ENCODE measurements at places on chromosomes 2 and 18.
A peak's percentile ranks its signal among the peaks of the same experiment; 100 is the strongest.

DNA sequence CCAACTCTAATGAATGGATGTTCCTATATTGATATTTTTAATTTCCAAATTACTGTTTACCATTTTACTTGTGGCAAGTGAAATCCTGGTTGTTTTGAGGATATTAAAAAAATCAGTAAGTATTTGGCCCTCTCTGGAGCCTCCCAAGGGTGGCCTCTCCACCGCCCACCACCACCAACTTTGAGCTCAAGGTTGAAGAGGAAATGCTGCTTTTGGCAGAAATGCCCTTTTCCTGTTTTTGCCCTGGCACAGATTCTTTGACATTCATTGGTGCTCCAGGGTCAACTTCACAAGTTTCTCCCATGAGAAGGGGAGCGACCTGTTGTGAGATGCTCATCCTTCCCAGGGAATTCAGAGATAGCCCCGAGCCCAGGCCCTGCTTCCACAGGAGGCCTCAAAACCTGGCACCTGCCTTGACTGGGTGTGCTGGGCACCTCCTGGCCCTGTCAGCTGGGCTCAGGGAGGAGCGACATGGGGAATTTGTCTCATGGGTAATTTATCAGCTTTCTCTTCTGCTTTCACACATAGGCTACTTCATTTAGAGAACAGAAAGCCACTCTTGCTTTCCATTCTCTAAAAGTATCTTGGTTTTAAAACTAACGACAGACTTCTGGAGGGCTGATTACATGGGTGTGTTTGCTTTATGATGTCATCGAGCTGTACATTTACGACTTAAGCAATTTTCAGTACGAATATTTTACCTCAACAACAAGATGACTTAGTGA, 6.9 kb downstream of the CD8A start:
- DNase-seq, result no peak

DNA sequence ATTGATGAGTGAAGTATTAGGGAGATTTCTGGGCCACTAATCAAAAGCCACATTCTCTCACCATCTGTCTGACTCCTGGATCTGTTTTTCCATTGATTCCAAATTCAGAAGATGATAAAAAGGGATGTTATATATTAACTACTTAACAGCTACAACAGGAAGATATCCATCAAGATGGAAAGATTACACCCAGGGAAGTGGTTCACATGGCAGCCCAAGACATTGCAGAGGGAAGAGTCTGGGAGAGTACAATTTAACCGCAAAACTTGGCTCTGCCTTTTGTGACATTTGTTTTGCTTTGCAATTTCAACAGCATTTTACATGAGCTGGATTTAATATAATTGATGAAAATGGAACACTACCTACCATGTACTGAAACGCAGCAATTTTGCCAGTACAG, 22.5 kb upstream of the TCF4 start:
- no peak for DNase-seq

DNA sequence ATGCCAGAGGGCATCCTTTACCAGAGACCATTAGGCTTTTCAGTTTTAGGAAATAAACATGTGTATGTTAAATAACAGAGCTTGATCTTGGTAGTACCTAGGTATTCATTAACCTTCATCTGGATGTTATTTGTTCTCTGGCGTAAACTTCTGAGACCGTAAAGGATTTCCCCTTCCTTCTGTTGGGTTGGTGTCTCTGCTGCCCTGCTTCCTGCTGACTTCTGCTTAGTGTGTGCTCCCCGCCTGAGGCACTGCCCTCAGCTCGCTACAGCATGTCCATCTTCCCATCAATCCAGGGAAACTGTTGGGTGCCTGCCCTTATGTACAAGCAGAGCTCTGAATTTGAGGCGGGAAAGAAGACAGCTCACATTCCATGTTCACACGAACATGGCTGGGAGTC, 177.9 kb downstream of the TPGS2 start:
- no peak for DNase-seq

DNA sequence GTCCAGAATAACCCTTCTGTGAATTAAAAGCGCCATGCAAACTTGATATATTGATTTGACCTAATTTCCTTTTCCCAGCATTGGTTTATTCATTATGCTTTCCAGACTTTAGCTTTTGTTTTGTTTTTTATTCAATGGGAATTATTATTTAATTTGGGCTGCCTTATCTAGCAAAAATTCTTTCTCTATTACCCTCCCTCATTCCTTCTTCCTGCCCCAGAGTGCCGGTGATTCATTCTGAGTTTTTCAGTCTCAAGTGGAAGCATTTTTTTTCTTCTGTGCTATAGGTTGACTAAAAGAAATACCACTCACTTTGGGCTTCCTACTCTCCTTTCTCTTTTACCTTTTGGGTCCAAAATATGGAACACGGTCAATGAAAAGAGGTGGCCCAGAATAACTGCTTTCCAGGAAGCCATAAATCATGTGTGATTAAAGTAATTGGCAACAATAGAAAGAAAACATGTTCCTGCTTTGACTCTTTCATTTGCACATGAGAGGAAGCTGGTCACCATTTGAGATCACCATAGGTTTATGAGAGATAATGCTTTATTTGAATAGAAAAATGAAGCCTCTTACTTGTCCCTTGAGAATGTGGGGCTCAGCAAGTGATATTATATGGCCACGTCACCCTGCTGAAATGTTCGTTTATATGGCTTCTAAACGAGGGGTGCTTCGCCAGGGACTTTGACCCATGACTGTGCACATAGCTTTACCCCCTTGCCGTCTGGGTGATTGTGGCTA, 422.8 kb upstream of the ZEB2 start:
- no peak for DNase-seq

DNA sequence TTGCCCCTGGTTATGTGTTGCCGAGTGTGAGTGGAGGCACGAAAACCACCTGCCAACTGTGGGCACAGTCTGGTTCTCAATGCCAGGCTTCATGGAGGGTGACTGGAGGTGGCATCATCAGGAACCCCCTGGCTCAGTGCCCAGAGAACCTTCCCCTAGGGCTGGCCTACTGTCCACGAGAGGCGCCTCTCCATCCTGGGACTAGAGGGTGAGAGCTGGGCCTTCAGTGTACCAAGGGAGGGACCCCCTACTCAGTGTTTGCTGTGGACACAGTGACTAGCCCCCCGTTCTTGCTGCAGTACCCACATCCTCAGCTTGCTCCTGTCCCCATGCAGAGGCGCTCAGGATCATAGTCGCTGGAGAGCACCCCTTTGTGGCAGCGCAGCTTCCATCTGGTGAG, 202.6 kb downstream of the HDAC4 start:
- no peak for DNase-seq

GRCh38 chr2:12602661-12603060, 114.1 kb upstream of the TRIB2 start:
- DNase-seq, result no peak

- DNase-seq, result no peak
Observed at GRCh38 chr2:104885119-104885782, 31.3 kb downstream of the POU3F3 start.

DNA sequence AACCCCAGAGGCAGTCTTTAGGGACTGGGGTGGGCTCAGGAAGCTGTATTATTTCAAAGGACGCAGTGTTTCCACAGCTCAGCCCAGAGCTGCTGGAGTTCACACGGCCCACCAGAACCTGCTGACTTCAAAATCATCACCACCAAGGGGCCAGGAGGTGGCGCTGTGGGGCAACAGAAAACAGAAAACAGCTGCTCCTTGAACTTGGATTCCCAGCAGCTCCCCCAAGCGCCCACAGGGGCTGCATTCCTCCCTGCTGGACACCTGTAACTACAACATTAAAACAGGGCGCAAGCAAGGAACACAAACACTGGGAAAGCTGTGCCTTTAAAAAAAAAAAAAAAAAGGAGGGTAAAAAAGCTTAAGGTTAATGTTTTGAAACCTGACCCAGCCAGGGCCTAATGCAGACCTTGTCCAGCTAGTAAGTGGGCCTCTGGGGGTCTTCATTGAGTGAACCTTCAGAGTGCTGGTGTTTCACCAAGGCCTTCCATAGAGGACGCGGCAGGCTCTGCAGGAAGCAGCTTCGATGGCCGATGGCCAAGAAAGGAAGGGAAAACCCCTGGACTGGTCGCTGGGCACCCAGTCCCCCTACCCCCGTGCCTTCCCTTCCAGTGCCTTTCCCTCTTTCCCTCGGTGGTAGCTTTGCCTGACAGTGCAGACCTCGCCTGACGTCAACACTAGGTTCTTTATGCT, 25.9 kb downstream of the MLPH start:
- DNase-seq, result peak; percentile 87

GRCh38 chr2:229180658-229181057, 90.4 kb downstream of the PID1 start:
- DNase-seq, result no peak

DNA sequence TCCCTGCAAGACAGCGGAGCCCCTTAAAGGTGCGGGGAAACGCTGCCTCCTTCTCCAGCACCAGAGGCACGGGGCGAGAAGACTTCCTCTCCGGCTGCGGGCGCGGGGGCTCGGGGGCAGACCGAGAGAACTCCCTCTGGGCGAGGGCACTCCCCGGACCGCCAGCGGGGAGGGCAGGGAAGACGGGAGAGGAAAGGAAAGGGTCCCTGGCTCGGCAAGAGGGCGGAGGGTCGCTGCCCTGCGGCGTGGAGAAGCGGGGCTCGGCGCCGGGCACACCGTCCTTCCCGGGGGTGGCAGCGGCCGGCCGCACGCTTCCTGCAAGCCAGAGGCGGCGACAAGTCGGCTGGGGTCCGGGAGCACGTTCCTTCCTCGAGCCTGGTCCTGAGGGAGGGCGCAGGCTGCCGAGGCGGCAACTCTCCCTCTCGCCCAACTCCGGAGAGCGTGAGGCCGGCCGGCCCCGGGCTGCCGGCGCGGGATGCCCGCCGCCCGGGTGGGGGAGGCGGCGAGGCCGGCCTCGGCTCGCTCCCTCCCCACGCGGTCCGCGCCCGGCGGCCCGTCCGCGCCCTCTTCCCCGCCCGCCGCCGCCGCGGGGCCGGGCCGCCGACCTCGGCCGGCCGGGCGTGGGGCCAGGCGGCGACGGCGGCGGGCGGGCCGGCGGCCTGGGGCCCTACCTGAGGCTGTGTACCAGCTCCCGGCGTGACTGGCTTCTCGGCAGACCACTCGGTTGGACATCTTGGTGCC, 1.1 kb downstream of the MEMO1 start:
- peak; percentile 58 for DNase-seq

DNA sequence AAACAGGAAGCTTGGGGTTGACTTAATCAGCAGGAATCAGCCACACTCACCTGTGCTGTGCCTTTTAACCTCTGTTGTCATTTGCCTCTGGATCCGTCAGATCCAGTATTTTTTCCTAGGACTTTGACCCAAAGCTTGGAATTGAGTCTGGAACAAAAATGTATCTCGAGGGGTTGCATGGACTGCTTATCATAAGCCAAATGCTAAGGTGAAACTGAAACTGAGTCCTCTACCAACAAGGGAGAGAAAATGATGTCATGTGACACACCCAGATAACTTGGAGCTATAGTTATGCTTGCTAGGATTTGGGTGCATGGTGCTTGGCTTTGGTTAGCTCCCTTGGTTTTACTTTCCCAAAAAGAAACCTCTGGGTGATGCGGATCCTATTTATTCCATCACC, 2158.6 kb upstream of the PIK3C3 start:
- no peak for DNase-seq

DNA sequence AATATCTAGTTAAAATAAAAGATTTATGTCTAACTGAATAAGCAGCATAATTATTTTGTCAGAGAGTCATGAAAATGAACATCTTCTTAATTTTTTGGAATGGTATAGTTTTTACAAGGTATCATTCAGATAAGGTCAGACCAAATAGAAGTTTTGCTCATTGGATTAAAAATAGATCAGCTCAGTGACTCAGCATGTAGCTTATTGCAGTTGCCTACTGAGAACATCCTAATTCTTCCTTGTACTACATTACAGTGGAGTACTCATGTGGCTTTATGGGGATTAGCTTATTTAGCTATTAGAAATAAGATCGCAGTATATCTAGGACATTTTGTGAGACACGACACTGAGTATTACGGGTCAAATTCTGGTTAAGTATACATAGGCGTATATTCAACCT, 38.2 kb upstream of the PPM1B start:
- no peak for DNase-seq

DNA sequence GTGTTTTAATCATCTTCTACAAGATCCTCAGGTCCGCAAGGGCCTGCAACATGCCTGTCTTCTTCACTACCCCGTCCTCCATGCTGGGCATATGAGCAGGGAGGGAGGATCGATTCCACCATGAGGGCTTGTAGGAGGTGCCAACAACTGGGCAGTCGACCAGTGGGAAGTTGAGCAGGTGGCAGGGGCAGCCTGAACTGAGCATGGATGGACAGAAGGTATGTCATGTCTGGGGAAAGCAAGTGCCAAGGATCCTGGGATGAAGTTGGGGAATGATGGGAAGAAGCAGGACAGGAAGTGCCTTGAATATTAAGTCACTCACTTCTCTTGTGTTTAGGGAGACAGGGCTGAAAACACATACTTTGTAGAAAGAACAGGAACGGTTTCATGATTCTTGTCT, 44.7 kb downstream of the CTIF start:
- DNase-seq, result no peak

DNA sequence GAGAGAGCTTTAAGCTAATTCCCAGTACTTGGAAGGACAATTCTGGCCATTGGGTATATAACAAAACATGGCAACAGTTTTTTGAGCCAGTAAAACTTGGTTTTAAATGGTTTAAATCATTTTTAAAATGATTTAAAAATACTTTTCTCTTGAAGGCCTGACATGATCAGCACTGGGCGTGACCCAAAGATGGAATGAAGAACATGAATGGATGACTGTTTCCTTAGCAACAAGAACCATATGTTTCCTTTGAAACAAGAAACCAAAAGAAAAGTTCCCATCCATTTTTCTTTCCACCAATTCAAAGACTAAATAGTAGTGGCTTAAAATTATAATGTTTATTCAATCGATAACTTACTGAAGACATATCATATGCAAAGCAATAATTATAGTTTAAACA, 348.3 kb upstream of the FIGN start:
- DNase-seq, result no peak

- DNase-seq, result no peak
Observed at GRCh38 chr2:236675051-236675450, 105.4 kb downstream of the ACKR3 start.

DNA sequence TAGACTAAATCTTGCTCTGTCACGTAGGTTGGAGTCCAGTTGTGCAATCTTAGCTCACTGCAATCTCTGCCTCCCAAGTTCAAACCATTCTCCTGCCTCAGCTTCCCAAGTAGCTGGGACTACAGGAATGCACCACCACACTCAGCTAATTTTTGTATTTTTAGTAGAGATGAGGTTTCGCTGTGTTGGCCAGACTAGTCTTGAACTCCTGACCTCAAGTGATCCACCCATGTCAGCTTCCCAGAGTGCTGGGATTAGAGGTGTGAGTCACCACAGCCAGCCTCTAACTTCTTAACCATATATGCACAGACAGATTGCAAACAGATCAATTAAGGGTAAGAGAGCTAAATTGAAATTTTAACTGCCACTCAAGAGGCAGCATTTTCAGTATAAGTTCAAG, 22.1 kb upstream of the CNGA3 start:
- no peak for DNase-seq

DNA sequence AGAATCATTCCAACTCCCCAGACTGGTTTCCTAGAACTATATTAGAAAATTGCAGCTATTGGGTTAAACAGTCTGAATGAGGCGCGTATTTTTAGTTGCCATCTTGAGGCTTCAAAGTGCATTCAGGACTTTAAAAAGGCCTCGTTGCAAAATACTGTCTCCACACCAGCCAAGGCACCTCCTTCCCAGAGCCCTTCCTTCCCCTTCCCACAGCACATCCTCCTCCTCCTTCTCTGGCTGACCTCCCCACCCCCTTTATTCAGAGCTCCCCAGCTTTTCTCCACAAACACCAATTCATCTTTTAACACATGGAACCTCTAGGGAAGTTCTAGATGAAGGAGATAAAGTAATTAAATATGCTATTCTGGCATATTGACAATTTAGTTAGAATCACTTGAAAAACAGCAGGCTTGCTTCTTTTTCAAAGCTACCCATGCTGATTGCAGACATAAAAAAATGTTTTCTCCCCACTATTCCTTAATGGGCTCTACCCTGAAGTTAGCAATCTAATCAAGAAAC, 90.3 kb downstream of the RTP5 start:
- no peak for DNase-seq

Measured in CD4-positive, alpha-beta T cell (primary cell).